Stimulated activated CD4-positive, alpha-beta T cell treated with anti-CD3 and anti-CD28 coated beads, TNF-alpha, amount 100 ng/mL, for 4 hours (primary cell): ENCODE measurements at places on chromosomes 2 and 18.

- no peak for DNase-seq
Measured at GRCh38 chr18:74069178-74070050, 78.2 kb downstream of the FBXO15 start.

GRCh38 chr2:29742656-29743055, 178.7 kb downstream of the ALK start:
- no peak for DNase-seq

DNA sequence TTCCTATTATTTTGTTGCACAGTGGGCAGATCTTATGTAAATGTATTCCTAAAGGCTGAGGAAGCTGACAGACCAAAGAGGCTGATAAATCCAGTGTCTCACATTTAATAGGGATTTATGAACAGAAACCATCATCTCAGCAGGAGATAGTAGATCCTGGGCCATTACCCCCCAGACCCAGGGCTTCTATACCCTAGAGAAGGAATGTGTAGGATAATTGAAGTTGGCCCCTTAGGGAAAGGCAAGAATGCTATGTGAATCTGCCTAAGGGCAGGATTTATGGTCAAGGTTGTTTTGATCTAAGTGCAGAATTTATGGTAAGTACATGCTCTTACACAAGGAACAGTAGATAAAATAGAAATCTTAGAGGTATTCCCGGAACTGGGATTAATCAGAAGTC, 29.0 kb downstream of the RPL37A start:
- no peak for DNase-seq

DNA sequence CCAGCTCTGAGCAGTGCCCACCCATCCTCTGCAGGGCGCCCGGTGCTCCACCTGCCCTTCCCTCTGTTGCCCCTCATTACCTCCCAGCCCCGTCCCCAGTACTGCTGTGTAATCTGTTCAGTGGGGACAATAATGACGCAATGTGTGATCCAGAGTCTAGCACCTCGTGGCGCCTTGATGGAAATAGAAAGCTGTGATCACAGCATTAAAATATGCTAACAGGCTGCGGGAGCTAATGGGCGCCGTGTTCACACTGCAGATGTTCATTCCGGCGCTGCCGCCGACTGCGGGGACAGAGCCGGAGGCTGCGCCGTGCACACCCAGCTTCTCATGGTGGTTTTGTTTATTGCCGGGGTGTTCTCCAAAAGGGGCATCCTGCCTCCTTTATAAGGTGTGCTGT, 235.2 kb downstream of the LDLRAD4 start:
- no peak for DNase-seq

- no peak for DNase-seq
Measured at GRCh38 chr2:73260338-73260984, 23.8 kb downstream of the FBXO41 start.

DNA sequence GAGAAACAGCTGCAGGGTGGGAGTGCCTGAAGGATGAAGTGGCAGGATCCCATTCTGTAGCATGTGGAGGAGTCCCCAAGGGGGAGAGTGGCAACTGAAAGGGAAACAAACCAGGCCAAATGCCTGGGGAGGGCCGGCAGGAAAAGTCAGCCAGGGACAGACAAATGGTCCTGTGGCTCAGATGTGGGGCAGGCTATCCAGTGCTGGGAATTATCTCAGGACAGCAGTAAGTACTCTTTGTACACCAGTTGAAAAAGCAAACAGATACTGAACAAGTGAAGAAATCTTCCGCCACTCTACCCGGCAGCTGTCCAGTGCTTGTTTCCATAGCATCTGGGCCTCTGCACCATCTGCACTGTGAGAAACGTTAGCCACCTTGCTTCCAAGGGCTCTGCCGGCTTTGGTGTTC, 408.9 kb downstream of the LRATD1 start:
- no peak for DNase-seq

GRCh38 chr2:37631698-37632097, 39.7 kb downstream of the CDC42EP3 start:
- DNase-seq = no peak

- no peak for DNase-seq
Measured at GRCh38 chr2:230060672-230061293, 7.9 kb downstream of the SLC16A14 start.

DNA sequence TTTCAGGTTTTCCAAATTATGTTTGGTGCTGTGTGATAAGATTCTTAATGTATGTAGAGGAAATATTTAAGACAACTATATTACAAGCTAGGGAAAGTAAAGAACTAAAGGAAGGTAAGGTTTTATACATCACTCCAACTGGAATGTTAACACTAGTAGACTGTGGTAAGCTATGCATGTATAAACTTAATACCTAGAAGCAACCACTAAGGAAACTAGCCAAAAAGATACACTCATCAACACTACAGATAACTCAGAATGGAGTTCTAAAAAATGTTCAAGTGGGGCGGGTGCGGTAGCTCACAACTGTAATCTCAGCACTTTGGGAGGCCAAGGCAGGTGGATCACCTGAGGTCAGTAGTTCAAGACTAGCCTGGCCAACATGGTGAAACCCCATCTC, 37.8 kb upstream of the MALL start:
- DNase-seq = no peak

- no peak for DNase-seq
Measured at GRCh38 chr2:3154700-3155099, 222.9 kb downstream of the EIPR1 start.

- no peak for DNase-seq
Measured at GRCh38 chr2:139790807-139791752, 1010.9 kb upstream of the NXPH2 start.

DNA sequence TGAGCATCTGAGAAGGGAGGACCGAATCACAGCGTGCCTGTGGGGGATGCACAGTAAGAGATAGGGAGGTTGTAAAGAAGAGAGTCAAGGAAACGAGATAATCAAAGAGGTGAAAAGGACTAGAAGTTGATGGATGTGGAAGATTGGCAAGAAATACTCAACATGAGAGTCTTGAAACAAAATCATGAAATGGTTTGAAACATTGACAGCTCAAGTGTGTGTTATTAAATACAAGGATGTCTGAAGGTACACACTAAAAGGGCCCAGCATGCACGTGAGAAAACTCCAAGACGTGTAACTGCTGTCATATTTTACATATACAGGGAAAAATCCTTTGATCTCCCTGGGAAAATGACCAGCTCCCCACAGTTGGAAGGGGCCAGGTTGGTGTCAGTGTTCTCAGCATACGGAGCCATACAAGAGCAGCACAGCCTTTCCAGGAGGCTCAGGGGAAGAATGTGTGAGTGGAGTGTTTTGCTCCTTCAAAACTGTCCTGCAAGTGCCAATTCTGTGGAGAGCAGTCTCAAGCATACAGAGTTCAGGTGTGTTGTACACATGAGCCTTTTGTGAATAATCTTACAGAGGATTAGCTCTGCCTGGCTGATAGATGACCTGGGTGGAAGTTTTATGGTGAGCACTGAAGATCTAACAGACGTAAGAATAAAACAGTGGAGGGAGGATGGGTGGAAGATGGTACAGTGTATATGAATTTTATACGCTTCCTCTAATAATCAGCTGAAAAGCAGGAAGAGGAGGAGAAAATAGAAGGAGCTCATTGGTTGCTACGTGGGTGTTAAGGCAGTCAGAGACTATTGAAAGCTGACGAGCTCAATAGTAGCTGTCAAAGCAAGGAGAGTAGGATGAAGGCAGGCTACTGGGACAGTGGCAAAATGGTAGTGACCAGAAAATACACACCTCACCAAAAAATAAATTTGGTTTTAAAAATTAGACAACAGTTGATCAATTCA, 126.8 kb downstream of the ATP9B start:
- DNase-seq = no peak
